Left ventricle myocardium superior (tissue), 1 donor: ENCODE measurements at places on chromosomes 2 and 18.
A peak's percentile ranks its signal among the peaks of the same experiment; 100 is the strongest.

DNA sequence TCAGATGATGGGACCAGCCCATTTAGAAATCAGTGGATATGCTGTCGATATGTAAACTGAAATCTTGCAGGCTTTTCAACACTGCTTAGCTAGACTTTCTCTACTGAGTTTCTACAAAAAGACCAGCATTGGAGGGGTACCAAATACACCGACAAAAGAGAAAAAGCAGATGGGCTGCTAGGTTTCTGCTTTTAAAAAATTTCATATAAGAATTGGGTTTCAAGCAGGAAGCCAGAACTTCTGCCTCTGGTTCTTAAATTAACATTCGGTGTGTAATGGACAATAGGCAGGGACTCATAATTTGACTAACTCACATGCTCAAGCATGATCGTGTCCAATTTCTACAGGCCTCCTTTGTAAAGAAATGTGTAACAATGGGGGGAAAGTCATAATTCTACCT lies 3.1 kb downstream of the ARL4C start:
- DNase-seq, result no peak

GRCh38 chr2:98530114-98530513 lies 78.2 kb downstream of the COA5 start:
- no peak for DNase-seq

GRCh38 chr2:241564596-241565410 lies 6.3 kb downstream of the BOK start:
- no peak for DNase-seq

- DNase-seq, result no peak
Measured at GRCh38 chr2:137115081-137115794, 349.9 kb downstream of the THSD7B start.

DNA sequence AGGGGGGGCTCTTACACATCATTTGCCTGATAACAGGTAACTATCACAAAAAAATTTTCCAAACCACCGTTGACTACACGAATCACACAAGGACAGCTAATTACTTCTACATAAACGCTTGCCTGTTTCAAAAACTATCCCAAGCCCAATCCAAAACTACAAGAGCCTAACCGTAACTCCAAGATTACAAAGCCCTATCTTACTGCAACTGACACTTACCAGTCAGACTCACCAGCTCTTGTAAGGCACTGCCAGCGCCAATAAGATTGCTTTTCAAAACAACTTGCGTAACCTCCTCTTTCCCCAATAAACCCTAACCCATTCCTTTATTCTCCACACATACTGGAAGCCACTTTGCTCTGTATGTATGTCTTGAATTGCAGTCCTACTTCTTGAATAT lies 148.4 kb downstream of the NBAS start:
- DNase-seq, result no peak

DNA sequence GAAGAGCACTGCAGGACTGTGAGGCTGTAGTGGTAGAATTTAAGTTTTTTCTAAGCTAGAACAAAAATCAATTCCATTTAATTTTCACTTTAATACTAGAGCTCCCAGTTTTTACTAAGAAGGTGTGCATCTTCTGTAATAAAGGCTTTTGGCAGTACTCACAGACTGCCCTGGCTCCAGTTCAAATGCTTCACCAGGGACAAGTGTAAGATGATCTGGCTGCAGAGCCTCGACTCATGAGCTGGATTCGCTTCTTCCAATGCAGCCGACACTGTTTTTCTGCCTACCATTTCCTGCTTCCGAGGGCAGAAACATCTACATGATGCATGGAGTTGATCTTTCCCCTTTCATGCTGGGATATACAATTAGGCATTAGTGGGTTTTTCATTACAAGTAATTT lies 87.0 kb downstream of the FARSB start:
- DNase-seq, result peak; percentile 57
